ENCODE measurements at places on chromosomes 7 and 10.

DNA sequence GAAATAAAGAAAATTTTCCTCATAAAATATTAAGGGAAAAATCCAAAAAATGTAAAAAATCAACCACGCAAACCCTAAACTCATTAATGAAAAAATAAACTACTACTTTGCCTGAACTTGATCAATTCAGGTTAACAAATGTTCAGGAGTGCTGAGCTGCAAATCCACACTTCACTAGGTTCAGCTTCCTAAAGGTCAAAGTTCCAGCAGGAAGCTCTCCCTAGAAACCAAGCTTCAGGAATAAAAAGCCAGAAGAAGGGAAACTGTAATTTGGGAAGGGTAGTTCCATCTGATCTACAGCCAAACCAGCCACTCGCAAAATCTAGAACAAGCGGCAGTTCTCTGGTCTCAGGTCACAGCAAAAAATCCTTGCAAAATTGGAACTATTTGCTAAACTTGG is 7.8 kb upstream of the NMT2 start:
- no peak for DNase-seq

- DNase-seq, result no peak
These were observed 20.4 kb downstream of the GRID2IP start for GRCh38 chr7:6530626-6531491.

DNA sequence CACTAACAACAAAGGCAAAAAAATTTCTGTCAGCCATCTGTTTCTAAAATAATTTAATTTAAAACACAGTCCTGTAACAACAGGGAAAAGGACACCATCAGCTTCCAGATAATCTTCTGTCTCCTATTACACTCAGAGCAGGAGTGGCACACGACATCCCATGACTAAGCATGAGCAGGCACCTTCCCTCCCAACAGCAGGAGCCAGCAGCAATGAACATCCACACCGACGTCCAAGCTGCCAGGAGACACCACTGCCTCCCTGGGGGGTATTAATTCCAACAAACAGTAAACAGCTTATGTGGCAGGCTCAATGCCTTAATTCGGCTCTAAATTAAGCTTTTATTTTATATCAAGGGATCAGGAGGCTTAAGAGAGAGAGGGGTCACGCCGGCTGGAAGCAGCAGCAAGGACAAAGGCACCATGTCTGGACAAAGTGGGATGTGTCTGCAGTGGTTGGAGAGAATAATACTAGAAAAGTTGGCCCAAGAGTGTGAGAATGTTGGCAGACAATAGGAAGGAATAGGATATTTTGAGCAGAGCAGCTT is 45.7 kb downstream of the KIAA1549 start:
- DNase-seq, result no peak

DNA sequence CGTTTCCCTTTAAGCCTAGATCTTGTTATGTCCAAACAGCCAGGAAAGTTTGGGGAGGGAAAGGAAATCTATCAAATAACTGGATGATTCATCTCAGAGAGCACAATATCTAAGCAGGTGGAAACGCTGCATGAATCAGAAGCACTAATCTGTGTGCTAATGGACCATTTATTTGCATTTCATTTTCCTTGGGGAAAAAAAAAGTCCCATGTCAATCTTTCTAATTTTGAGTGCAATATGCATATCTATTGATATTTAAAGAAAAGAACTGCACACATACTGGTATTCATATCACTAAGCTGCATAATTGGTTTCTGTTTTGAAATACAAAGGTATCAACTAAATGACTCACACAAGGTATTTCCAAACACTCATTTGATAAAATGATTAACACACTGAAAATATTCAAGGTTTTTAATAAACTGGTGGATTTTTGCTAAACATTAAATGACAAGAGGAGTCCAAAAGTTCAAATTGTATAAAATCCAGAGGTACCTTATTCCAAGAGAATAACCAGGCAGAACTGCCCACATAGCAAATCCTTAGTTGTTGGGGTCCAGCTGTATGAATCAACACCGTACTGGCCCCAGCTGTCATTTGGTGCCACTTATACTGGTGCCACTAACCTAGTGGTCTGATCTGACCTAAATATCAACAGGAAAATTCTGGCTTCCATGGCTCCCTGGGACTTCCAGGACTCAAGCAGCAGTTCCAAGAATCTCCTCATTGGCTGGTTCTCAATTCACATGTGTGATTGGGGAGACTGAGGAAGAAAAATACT is 122.2 kb upstream of the SP4 start:
- DNase-seq, result no peak

DNA sequence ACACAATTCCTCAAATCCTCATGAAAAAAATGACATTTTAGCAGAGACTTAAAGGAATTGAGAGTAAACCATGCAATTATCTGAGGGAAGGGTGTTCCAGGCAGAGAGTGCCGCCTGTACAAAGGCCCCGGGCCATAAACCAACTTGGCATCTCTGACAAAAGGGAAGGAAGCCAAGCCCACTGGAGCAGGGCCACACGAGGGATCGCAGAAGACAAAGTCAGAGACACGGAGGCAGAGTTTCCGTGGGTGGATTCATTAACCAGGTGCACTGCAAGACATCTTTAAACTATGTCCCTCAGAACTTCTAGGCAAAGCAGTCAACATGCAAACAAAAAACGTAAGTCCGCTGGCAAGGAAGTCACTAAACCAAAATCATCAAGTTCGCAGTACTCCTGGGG is 92.0 kb downstream of the SFMBT2 start:
- DNase-seq, result no peak

DNA sequence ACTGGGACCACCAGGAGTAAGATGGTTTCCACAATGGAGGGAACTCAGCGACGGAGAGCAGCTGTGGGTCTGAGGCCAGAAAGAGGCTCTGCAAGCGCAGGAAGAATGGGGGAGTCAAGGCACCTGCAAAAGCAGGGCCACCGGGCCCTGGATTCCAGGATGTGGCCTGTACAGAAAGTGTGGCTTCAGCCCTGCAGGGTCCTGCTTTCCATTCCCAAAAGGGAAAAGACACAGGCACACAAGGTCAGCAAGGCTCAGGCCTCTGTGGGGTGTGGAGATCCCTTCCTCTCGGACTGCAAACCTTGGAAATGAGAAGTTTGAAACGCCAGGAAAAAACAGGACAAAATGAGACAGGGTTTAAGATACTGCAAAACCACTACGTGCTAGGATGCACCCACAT is 232.5 kb downstream of the TNS3 start:
- DNase-seq, result no peak

DNA sequence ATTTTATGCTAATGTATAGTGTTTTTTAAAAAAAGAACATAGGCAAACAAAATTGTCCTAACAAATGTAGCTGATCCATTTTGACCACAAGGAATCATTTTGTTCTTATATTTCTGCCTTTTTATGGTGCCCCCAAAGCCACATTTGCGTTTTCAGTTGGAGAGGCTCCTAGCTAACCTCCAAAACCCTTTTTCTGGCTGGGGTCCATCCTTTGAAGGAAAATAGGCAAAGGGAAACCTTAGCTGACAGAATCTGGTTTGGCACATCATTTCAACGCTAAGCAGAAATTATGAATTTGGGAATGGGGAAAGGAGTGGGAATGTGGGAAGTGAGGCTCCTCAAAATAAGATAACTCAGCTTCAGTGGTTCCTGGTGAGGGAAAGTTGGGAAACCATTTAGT is 25.6 kb upstream of the SLC25A13 start:
- DNase-seq, result no peak

GRCh38 chr10:6135039-6135438 is 46.2 kb downstream of the RBM17 start:
- DNase-seq, result no peak

GRCh38 chr7:673681-674453 is 52.6 kb upstream of the DNAAF5 start:
- DNase-seq, result no peak

- DNase-seq, result no peak
These were observed 4.0 kb upstream of the BORCS7 start for GRCh38 chr10:102850025-102850518.

DNA sequence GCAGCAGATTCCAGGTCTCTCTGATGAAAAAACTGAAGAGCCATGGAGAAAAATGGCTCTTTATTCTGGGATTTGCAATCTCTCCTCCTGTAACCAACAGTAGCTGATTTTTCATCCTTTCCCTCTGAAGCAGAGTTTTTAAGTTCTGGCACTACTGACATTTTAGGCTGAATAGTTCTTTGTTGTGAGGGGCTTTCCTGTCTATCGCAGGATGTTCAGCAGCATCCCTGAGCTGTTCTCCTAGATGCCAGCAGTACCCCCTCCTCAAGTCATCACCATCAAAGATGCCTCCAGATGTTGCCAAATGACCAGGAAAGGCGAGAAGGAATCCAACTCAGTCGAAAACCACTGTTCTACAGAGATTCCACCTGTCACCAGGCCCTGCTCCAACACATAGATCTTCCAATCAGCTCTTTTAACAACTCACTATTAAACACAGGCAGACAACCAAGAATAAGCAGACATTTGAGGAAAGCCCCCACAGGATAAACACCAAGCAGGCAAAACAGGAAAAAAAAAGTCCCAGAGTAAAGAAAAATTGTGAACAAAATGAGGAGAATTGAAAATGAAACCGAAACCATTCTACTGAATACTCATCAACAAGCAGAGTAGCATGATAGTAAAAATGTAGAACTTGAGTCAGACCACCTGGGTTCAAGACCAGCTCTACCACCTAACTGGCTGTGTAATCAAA is 124.8 kb downstream of the MPP7 start:
- no peak for DNase-seq

DNA sequence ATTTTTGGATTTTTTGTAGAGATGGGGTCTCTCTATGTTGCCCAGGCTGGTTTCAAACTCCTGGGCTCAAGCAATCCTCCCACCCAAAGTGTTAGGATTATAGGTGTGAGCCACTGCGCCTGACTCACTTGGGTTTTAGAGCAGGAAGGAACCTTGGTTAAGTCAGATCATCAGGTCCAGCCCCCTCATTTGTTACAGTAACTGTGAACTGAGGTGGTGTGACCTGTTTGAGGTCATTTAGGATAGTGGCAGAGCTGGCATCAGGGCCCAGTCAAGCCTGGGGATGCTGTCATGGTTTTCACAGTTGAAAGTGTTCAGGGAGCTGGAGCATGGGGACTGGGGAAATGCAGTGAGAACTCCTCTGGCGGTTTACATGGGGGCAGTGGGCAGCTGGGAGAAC is 159.6 kb downstream of the TAX1BP1 start:
- DNase-seq, result no peak

DNA sequence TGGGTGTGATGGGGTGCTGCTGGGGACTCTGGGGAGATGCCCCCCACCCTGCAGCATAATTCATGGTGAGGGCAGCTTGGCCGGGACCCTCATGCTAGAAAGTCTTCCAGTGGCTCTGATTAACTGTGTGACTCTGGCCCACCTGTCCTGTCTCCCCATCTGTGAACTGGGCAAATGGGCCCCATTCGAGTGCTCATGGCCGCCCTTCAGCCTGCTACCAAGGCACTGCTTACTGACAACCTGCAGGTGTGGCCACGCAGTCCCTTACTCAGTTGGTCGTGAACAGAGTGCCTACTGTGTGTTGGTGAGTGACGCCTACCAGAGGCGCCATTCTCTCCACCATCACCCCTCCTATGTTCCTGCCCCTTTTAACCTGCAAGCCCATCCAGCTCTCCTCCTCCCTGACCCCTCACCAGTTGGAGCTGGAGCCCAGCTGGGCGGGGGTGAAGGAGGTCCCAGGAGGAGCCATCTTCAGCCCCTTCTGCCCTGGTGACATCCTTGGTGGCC is 109.4 kb downstream of the ZMIZ1 start:
- no peak for DNase-seq

DNA sequence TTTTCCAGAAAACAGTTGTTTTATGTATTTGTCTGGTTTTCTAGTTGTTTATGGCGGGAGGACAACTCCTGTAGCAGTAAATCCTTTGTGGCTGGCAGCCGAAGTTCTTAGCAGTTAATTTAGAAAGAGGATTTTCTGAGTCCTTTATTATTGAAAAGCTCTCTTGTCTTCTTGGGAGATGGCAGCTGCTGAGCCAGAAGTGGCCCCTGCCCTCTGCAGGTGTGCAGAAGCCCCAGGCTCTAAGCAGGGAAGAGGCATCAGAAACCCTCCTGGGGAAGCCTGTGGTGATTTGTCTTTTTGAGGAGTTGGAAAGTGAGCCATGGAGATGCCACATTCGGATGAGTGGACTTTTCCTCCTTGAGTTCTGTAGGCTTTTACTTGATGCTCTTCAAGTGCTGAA is 106.3 kb downstream of the GLRX3 start:
- DNase-seq, result peak; percentile 36

Measured in osteocyte (in vitro differentiated cells).